ENCODE measurements at places on chromosomes 6 and 20. TPM values are rescaled to one million over a fixed set of nuclear protein-coding genes. Genes with fewer than 3 reads are reported as not detected.
A peak's percentile ranks its signal among the peaks of the same experiment; 100 is the strongest.

The PLG gene
- not detected for polyA plus RNA-seq

The C4B gene
- 14.4 TPM for polyA plus RNA-seq

The BCKDHB gene
- 14.0 TPM for polyA plus RNA-seq

The STMN3 gene
- 12.7 TPM for polyA plus RNA-seq

The SLC22A7 gene
- polyA plus RNA-seq: not detected

The SPTLC3 gene
- polyA plus RNA-seq: 0.27 TPM

DNA sequence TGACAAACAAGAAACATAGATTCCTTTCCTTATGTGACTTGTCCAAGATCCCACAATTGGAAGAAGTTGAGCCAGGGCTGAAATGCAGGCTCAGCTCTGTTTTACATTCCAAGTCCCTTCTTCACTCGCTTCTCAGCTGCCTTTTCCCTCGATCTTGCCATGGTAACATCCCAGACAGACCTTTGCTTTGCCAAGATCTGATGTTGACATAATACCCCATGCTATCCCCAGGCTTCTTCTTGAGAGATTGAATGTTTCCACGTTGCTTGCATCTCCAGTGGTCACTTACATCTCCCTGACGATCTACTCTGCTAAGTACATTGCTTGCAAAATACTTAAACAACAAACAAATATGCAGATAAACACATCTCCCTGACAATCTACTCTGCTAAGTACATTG, 63.5 kb downstream of the TBXT start:
- no peak for DNase-seq

DNA sequence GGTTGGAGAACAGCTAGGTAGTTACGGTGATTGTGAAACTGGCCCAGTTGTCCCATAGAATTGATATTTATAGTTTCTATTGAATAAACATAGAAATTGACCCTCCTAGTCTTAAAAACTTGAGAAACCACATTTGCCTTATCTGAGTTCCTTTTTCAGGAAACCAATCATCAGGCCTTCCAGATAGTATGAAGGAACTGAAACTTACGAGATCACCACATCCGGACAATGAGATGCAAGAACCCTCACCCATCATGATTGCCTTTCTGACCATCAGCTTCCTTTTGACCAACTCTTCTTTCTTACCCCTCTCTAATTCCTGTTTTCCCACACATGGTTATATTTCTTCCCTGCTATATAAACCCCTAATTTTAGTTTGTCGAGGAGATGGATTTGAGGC, 21.8 kb downstream of the SLC35F1 start:
- DNase-seq: no peak

DNA sequence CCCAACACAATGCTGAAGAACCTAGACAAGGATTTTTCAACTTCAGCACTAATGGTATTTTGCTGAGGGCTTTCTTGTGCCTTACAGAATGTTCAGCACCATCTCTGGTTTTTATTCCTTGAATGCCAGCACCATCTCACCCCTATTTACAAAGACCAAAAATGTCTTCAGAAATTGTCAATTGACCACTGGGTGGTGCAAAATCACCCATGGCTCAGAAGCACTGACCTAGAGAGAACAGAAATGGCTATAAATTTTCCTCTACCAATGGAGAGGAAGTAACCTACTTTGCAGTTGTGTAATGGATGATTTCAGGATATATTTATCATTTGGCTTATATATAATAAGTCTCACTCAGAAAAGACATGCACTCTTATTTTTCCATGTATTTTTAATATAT, 431.0 kb upstream of the IRAK1BP1 start:
- no peak for DNase-seq

- DNase-seq: no peak
Measured at GRCh38 chr6:10904015-10904414, 17.2 kb downstream of the SYCP2L start.

DNA sequence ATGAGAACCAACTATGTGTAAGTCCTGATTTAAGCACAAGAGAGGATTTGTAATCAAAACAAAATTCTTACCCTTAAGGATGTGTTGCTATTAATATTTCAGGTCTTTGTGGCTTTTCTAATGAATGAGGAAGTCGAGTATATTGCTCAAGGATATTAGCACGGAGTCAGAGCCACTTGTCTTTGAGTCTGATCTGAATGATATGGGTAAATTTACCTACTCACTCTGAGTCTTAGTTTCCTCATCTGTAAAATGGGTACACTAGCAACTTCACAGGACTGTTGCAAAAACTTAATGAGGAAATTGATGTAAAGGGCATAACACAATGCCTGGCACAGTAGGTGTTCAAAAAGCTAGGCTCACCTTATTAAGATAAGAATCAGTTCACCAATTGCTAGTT, 30.0 kb upstream of the QKI start:
- DNase-seq: no peak

DNA sequence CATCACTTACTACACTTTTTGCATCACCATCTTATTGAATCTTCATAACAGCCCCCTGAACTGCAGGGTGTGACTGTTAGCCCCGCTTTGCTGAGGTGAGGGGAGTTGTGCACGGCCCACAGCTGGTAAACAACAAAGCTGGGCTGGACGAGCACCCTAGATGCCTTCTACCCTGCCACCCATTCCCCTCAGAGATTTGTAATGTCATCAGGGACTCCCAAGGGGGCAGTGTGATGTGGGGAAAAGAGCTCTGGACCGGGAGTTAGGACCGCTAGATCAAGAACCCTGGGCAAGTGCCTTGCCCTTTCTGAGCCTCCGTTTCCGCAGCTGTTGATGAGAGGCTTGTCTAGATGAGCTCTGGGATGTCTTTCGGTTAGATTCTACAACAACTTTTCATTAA, 20.9 kb downstream of the PKIG start:
- no peak for DNase-seq

GRCh38 chr6:122248001-122248669, 151.3 kb upstream of the HSF2 start:
- DNase-seq: no peak

- DNase-seq: no peak
Measured at GRCh38 chr20:23022849-23023248, 12.3 kb upstream of the SSTR4 start.

- DNase-seq: no peak
Measured at GRCh38 chr6:26404546-26404945, 2.5 kb downstream of the BTN3A1 start.

GRCh38 chr6:29925727-29926412, 16.5 kb upstream of the HLA-A start:
- no peak for DNase-seq

GRCh38 chr6:88008831-88009231, 38.8 kb upstream of the SPACA1 start:
- no peak for DNase-seq

GRCh38 chr6:6696867-6697531, 108.5 kb downstream of the LY86 start:
- DNase-seq: no peak

DNA sequence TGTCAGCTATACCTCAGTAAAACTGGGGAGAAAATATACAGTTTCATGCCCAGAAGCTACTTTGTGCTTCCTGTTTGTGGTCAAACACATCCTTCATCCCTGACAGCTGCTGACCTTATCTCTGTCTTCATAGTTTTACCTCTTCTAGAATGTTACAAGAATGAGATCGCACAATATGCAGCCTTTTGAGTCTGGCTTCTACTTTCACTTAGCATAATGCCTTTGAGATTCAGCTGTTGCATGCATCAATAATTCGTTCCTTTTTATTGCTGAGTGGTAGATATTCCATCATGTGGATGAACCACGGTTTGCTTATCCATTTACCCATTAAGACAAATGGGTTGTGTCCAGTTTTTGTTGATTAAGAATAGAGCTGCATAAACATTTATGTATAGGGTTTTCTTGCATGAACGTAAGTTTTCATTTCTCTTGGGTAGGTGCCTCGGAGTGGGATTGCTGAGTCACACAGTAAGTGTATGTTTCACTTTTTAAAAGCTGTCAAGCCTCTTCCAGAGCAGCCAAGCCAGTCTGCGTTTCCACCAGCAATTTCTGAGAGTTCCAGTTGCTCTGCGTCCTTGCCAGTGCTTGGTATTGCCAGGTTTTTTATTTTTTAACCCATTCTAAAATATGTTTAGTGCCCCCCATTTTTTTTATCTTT, 86.6 kb upstream of the PAX1 start:
- no peak for DNase-seq

GRCh38 chr6:31958741-31959739, at the start of the genes NELFE and SKIC2:
Gene NELFE, minus strand, starts transcription at chr6:31958971. Its CDS starts 525 bp downstream, at chr6:31958446.
Gene SKIC2, plus strand, starts transcription at chr6:31959175. Its CDS starts 18 bp downstream, at chr6:31959193.
- DNase-seq: peak; percentile 93

DNA sequence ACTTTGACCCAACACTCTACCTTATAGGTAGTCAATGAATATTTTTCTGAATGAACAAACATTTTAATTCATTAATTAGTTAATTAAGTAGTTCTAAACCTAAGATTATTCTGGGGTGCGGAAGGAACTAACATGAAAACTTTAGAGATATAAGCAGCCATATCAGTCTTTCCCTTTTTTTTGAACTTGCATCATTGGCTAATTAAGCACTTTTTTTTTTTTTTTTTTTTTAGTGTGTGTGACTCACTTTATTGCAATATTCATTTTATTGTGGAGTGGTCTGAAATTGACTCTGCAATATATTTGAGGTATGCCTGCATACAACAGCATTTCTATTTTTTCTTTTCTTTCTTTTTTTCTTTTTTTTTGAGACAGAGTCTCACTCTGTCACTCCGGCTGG, 21.8 kb upstream of the AMD1 start:
- DNase-seq: no peak

DNA sequence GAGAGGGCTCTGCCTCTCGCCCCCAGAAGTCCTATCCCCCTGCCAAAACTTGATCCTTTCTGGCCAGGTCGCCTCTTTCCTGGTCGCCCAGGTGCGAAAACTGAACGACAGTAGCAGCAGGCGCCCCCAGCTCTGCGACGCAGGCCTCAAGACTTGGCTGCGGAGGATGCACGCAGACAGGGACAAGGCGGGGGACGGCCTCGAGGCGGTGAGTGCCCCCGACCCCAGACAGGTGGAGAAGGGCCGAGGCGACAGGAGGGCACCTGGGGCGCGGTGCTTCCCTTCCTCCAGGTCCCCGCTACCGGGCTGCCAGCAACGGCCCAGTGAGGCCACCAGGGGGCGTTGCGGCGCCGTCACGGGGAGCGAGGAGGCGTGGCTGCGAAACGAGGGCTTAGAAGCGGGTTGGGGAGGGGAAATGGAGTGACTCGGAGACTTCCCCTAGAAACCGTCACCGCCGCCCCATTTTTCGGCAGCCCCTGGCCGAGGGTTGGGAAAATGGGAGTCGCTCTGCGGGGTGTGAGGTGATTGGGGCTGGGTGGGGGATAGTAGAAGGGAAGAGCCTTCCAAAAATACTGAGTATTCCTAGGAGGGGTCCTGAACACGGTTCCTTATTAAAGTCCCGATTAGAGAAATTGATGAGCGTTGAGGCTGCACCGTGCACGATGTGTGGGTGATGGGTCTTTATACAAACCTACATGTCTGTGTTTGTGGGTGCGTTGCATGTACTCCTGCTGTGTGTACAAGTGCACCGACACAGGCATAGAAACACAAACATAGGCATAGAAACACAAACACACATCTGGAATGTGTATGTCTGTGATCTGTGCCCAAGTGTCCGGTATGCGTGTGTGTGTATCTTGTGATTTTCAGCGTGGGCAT, 44.6 kb downstream of the ARHGAP40 start:
- no peak for DNase-seq

DNA sequence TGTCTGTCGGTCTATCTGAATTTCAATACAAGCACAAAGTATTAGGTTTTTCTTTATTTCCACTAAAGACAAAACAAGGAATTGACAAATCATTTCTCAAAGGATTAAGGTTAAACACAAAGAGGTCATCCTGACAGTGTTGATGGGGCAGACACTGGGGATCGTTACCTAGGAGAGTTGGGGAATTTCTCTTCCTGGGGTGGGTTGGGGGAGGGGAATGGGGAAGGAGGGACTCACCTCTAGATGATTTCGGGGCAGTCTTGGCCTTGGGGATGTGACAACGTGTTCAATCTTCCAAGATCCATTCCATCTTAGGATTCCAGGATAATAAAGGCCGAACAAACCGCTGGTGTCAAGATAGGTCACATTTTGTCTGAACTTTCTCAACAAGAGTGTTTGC, 35.4 kb upstream of the FOXA2 start:
- no peak for DNase-seq

GRCh38 chr6:132131758-132132157, 180.6 kb upstream of the CCN2 start:
- peak; percentile 98 for DNase-seq

DNA sequence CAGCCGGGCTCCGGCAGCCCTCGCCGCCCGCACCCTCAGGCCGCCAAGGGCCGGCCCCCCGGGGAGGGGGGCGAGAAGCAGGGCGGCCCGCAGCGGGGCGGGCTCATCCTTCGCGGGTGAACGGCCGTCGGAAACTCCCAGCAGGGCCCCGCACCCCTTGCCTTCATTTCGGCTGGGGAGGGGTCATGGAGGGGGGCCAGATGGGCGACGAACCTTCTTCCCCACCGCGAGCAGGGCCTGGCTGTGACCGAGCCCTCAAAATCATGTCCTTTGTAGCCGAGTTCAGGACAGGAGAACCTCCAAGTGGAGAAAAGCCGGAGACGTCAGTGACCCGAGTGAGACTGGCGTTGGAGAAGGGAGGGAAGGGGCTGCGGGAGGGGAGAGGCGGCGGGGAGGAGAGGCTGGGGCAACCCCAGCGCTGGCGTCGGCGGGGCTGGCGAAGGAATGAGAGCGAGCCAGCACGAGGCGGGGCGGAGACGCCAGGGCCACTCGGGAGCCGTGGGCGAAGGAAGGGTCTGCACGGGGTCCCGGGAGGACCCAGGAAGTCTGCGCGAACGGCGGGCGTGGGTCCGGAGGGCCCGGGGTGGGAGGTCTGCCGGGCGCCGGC, 571 bp upstream of the FOXC1 start:
- DNase-seq: no peak

DNA sequence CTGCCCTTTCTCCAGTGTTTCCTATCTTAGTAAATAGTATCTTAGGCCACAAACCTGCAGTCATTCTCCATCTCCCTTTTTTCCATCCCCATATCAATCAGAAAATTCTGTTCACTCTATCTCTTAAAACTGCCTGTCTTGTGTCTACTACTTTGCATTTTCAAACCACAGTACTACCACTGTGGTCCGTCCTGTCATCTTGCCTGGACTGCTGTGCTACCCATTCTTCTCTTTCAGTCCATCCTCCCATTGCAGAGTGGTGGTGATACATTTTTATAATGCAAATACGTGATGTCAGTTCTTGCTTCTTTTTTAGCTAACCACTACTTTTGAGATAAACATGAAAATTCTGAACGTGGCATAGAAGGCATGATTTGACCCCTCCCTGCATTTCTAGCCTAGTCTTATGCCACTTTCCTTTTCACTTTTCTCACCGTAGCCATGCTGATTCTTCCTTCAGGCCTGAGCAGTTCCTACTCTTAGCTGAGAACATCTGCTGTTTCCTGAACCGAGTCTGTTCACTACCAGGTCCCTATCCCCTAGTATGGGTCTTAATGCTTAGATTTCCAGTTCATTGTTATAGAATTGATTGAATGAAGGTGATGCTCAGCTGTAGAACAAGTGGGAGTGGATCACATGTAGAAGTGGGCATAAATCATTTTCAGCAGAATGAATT, 13.8 kb downstream of the TBPL1 start:
- DNase-seq: no peak

DNA sequence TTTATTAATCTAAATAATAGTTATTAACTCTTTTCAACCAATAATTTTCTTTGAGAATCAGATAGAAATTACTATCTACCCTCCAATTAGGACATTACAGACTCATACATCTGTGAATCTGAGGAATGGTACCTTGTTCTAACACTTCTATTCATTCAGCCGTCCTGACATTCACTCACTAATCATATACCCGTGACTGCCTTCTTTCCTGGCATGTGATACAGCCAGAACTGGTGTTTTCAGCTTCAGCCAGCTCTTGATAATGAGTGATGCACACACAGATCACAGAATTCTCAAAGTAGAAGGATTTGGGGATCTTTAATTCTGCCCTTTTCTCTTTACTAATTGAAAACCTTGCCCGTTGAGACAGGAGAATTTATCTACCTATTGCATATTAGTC, 499.9 kb downstream of the UTRN start:
- DNase-seq: no peak

- DNase-seq: no peak
Measured at GRCh38 chr20:21714297-21715192, 9.1 kb downstream of the PAX1 start.

Data from BJ (cell line).